ENCODE measurements at places on chromosomes 16 and 17.

- no peak for DNase-seq
Measured at GRCh38 chr16:31386157-31386984, 6.8 kb upstream of the ITGAD start.

DNA sequence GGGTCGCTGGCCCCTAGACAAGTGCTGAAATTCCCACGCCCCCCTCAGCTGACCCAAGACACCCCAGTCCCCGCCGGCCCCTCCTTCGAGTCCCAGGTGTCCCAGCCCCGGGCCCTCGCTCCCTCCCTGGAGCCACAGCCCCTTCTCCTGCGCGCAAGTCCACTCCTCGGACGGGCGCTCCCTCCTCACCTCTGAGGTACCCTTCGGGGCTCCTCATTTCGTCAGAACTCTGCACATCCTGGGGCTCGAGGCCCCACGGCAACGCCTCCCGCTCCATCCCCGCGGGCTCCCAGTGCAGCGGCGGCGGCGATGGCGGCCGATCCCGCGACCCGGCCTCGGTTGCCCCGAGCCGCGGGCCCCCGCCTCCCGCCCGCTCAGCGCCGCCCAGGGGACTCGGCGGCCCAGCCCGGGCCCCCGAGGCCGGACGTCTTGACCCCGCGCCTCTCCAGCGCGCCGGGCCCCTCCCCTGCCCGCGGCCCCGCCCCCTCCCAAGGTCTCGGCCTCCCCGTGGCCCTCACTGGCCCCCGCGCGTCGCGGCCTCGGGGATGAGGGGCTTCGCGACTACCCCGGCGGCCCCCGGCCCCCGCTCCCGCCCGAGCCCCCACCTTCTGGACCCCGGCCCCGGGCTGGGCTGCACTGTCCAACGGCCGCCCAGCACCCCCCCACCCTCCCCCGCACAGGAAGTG is at the start of gene ZNF768:
Gene ZNF768, minus strand, starts transcription at position 430 of the 686 bp plus-strand sequence. Its CDS starts 153 bp downstream, at position 277.
- no peak for DNase-seq

DNA sequence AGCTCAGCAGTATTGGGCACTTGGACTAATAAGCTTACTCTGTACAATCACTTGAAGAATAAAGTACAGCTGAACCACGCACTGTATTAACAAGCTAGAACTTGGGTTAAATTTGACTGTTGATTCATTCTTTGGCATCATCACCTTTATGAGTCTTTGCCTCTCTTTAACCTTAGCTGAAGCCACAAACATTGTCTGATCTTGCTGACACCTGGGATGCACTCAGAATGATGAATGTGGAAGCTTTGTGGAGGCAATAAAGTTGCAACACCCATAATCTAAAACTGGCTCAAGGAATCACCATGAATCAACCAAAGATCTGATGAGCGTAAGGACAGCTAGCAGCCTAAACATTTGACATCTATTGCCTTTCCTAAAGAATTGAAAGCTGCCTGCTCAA is 590.6 kb upstream of the SOX9 start:
- no peak for DNase-seq

DNA sequence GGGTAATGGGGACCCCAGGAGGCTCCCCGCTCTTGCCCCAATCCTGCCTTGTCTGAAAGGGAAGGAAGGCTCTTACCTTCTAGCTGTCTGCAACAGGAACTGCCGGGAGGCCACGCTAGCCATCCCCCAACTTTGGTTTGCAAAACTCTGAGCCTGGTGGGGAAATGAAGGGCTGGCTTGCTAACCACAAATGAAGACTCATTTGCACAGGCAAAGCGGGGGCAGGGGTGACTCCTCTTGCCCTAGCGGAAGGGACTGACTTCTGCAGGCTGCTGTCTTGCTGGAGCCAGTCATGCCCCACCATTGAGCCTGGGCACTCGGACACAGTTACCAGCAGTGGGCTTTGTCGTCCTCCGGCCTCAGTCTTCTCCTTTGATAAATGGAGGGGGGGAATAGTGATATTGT is 52.6 kb downstream of the PLCG2 start:
- peak; percentile 46 for DNase-seq

DNA sequence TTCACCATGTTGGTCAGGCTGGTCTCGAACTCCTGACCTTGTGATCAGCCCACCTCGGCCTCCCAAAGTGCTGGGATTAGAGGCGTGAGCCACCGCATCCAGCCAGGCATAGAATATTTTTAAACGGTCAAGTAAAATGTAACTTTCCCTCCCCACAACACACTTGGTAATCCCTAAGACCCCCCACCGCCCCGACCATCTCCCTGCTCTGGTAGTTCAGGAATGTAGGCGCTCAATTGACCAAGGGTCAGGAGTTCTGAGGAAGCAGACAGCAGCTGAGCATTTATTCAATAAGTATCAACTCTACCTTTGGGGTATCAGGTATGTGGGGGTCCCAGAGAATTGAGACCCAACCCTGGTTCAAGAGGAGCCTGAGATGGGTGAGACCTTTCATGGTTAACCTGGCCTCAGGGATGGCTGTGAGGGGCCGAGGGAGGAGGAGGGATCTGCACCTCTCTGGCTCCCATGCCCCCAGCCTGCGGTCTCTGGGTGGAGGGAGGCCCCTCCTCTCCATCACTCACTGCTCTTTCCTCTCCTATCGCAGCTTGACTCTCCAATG is 48.4 kb upstream of the TOB1 start:
- no peak for DNase-seq

DNA sequence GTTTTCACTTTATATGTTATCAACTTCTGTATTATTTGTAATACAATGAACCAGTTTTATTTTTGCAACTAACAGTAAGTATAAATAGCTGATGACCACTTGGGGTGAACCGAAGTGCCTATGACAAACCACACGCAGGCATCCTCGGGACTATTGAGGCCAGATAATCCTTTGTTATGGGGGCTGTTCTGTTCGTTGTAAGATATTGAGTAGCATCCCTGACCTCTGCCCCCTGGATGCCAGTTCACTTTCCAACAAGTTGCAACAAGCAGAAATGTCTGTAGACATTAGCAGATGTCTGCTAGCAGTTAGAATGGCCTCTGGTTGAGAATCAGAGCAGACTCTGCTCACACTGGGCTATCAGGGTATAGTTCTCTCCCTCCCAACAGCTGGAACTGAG is 277.0 kb downstream of the WWOX start:
- DNase-seq = no peak

- no peak for DNase-seq
Measured at GRCh38 chr16:6021276-6021943, 923.8 kb upstream of the EEF2KMT start.

GRCh38 chr17:15260376-15261257 is 4.5 kb downstream of the PMP22 start:
- DNase-seq = no peak

DNA sequence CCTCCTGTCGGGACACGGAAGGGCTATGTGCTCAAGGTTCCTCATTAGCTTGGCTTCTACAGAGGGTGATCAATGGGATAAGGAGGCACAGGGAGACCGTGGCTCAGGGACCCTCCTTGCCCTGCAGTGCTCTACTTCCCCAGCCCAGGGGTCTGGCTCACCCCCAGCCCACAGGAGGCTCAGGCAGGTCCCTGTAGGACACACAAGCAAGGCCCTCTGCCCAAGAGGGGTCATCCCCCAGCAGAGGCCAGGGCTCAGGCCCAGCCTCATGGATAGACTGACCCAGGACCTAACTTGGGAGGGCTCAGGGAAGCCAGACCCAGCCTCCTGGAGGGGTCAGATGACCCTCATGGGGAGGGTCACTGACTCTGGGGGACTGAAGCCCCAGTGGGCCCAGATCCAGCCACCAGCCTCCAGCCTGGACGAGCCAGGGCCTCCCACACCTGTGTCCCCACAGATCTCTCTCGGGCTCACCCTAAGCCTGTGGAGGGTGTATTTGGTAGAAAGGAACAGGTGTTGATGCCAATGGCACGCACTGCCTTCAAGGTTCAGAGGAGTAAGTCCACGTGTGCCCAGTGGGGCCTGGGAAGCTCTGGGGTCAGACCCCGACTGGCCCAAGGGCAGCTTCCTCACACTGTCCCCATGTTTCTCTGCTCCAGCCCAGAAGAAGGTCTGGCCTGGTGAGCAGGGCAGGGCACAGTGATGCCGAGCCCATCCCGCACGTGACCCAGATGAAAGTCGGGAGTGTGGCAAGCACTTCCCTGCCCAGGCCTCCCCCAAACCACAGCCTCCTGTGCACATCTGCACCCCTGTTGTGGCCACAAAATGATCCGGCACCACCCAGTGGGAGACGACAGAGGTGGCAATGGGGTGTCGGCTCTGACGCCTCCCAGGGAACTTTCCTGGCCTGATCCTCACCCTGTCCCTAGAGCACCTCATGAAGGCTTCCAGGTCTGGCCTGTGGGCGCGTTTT is 10.9 kb upstream of the KRTAP17-1 start:
- no peak for DNase-seq

GRCh38 chr16:67441907-67442306 is 11.0 kb downstream of the HSD11B2 start:
- no peak for DNase-seq

GRCh38 chr16:83774066-83774465 is 33.7 kb upstream of the HSBP1 start:
- no peak for DNase-seq

GRCh38 chr16:78571898-78572358 is 472.5 kb downstream of the WWOX start:
- DNase-seq = no peak

GRCh38 chr17:77282524-77283515 is 142.1 kb downstream of the SEC14L1 start:
- DNase-seq = no peak

DNA sequence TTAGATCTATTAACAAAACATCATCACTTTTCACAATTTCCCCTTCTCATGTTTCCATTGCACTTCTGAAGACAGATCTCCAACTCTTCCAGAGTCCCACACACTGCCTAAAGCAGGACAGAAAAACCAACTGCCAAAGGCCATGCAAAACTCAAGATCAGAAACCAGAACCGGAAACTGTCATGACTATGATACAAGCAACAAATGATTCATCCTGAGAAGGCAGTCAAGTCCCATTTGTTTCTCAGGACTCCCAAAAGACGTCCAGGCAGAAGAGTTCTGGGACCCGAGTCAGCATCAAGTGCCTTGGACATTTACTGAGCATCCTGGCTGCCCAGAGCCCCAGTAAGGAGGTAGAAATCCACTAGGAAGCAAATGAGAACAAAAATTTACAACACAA is 38.8 kb downstream of the ERN1 start:
- DNase-seq = no peak

GRCh38 chr17:74123866-74124444 is 79.5 kb upstream of the RPL38 start:
- DNase-seq = no peak

DNA sequence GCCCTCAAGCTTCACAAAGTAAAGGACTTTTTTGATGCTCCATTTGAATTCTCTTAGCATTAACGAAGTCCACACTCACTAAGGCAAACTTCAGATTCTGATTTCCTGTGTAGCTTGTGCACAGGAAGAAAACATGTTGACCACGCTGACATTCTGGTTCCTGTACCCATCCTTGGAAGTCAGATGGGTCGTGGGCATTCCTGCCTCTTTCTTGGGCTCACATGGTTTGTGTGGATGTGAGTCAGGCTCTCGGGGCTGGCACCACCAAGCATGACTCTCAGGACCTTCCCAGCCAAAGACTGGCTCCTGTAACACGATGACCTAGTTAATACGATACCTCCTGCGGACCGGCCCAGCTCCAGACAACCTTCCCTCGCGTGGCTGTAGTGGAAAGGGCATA is 32.8 kb downstream of the ARSG start:
- no peak for DNase-seq

DNA sequence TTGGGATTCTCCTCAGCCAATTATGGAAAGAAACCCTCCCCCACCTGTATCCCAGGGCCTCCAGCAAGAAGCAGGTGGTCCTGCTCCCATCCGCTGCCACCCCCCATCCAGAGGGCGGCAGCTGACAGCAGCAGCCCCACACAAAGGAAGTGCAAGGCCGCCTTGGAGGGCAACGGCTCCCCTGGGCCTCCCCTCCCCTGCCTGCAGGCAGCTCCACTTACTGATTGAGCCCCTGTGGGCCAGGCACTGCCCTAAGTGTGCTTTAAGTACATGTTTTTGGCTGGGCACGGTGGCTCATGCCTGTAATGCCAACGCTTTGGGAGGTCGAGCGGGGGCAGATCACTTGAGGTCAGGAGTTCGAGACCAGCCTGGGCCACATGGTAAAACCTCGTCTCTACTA is 257.6 kb downstream of the PARN start:
- DNase-seq = no peak

DNA sequence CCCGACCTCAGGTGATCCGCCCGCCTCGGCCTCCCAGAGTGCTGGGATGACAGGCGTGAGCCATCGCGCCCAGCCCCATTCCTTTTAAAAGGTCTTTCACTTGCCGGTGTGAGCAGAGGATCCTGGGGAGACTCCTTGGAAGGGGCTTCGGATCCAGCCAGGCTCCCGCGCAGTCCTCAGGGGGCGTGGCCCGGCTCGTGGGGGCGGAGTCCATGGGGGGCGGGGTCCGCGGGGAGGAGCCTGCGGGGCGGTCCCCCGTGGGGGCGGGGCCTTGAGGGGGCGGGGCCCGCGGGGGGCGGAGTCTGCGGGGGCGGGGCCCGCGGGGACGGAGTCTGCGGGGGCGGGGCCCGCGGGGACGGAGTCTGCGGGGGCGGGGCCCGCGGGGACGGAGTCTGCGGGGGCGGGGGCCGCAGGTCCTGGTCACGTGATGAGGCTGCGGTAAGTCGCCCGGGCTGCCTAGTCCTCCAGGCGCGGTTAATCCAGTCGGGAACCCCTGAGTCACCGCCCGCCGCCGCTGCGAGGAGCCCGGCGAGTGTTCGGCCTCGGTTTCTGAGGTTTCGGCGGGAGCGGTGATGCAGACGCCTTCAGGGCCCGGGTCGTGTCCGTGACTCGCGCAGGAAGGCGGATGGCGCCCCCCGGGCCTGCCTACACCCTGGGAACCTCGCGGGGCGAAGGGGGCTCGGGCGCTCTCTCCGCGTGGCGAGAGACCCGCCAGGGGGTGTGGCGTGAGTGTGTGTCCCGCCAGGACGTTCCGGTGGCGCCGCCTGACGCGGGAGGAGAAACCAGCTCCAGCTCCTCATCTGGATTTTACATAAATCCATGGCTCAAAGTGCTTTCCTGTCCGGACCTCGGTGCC is 23.6 kb upstream of the ABR start:
- peak; percentile 30 for DNase-seq
